ENCODE measurements at places on chromosomes 5 and 9.
A peak's percentile ranks its signal among the peaks of the same experiment; 100 is the strongest.

GRCh38 chr9:128192601-128193371 is 1.4 kb upstream of the CIZ1 start:
- H3K27ac ChIP-seq, result peak overlapping the region; percentile 58
- H3K36me3 ChIP-seq, result peaks cover 5% of the 10 kb centered on the region
- peak; percentile 92 for DNase-seq
- H3K4me1 ChIP-seq, result peaks cover 8% of the 10 kb centered on the region

DNA sequence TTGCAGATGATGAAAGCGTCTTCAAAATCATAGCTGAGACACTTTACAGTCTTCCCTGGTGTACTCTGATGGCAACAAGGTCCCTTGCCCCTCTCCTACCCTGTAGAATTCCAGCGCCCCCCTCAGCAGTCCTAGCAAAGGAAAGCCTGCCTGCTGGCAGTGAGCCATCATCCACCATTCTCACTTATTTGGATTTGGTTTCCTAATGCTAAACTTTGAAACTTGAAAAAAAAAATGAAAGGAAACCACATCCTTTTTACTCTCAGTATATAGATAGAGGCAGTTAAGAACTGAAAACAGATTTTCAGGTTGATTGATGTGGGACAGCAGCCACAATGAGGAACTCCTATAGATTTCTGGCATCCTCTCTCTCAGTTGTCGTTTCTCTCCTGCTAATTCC is at the start of gene GZMA:
Gene GZMA, plus strand, starts transcription at position 299 of the 400 bp plus-strand sequence. Its CDS starts 37 bp downstream, at position 336.
- DNase-seq, result no peak
- H3K27ac ChIP-seq, result no peak within 1 kb of the TSS
- no peaks in the 10 kb centered on the region for H3K4me1 ChIP-seq
- no peaks in the 10 kb centered on the region for H3K27me3 ChIP-seq
- no peaks in the 10 kb centered on the region for H3K36me3 ChIP-seq

DNA sequence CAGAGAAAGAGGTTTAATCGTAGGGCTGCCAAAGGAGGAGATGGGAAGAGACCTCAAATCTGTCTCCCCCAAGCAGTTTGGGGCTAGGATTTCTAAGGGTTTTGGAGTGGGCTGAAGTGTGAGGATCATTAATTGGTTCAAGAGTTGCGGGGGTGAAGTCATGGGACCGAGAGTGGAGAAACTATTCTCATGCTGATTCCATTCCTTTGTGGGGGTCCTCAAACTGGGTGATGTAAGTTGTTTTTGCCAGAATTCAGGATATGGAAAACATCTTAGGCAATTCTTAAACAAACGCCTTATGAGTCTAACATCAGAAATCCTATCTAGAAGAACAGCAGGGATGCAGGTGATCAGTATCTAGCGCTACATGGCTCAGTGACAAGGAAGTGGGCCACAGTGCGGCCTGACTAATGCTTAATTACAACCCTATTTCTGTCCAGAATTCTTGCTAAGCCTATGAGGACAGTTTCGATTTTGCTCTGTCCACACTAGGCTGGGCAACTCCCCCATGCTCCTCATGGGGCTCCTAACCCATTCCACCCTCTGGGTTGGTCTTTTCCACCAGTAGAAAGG is 27.7 kb upstream of the TRIO start:
- H3K4me1 ChIP-seq, result no peaks in the 10 kb centered on the region
- no peaks in the 10 kb centered on the region for H3K36me3 ChIP-seq
- no peaks in the 10 kb centered on the region for H3K27me3 ChIP-seq

- no peak overlapping the region for H3K27ac ChIP-seq
- no peaks in the 10 kb centered on the region for H3K27me3 ChIP-seq
- H3K4me1 ChIP-seq, result no peaks in the 10 kb centered on the region
- H3K36me3 ChIP-seq, result no peaks in the 10 kb centered on the region
- DNase-seq, result no peak
Observed at GRCh38 chr5:155700333-155700732, 626.6 kb upstream of the SGCD start.

All from pancreas (tissue), 10 donors.